DMS53 (cell line): ENCODE measurements at places on chromosomes 7 and 10.

DNA sequence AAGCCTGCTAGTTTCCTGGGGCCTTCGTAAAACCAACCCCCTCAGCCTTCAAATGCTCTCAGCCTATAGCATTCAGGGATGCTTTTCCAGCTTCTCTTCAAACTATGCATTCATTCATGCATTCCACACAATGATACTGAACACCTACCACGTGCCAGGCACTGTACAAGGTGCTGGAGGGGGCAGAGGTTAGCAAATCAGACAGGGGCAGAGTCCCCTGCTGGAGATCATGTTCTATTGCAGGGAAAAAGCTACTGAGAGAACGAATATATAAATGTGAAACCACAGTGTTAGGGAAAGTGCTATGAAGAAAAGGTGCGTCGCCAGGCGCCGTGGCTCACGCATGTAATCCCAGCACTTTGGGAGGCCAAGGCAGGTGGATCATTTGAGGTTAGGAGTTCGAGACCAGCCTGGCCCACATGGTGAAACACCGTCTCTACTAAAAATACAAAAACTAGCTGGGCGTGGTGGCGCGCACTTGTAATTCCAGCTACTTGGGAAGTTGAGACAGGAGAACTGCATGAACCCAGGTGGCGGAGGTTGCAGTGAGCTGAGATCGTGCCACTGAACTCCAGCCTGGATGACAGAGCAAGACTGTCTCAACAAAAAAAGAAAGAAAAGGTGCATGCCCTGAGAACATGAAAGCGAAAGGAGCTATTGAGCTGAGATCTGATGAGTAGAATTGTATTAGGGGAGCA lies 64.6 kb upstream of the CALN1 start:
- DNase-seq, result no peak

- DNase-seq, result no peak
These were observed 12.4 kb upstream of the HPS1 start for GRCh38 chr10:98458809-98459784.

DNA sequence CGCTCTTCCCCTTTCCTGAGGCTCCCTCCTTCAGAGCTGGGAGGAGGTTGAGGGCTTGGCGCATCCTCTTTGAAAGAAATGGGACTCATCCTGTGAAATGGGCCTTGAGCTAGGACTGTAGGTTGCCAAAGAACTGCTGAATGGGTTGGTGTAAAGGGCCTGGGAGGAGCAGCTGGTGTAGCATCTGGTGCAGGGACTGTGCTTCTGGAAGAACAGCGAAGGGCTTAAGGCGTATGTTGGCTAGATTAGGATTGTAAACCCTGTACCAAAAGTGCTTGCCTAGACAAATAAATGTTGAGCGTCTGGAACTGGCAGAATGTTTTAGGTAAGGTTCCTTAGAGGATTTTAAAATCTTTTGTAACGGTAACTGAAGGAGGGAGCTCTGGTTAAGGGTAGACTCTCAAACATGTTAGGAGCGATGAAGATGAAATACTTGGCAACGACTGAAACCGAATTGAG lies 563 bp downstream of the STAM start:
- DNase-seq, result peak; percentile 73

DNA sequence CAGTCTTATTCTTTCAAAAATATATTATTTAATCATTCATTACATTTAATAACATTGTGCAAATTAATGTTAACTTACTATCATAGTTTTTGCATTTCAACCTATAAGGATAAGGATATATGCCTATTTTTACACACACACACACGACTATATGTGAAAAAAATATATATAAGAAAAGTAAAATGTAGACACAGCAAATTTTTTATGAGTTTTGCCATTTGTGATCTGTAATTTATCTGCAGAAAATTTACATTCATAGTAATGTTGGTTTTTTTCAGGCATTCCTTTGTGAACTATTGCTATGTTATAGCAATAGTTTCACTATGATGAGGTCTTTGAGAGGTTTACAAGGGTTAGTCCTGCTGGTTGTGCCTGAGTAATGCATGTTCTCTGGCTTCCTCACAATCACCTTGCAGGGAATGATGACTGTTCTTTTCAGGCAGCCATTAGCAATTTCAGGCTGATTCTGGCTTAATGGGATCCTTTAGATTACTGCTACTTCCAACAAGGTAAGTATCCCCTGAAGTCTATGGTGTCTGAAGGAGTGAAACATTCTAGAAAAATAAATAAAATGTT lies 183.7 kb upstream of the CDK1 start:
- DNase-seq, result peak; percentile 17

GRCh38 chr7:116028787-116029186 lies 1.8 kb downstream of the TFEC start:
- no peak for DNase-seq

GRCh38 chr7:2168615-2169311 lies 64.0 kb downstream of the MAD1L1 start:
- no peak for DNase-seq
